Type B pancreatic cell (in vitro differentiated cells): ENCODE measurements at places on chromosomes 3 and 15. TPM values are rescaled to one million over a fixed set of nuclear protein-coding genes. Genes with fewer than 3 reads are reported as not detected.

GRCh38 chr15:41020829-41021228 is 67.6 kb downstream of the CHAC1 start:
- H3K36me3 ChIP-seq, result peaks cover 9% of the 10 kb centered on the region
- H3K4me3 ChIP-seq, result no peak overlapping the region
- no peaks in the 10 kb centered on the region for H3K27me3 ChIP-seq
- DNase-seq, result no peak

Gene RTP4
- total RNA-seq, result 1.4 and 2.8 TPM in 2 replicates

GRCh38 chr3:113247068-113247467 is 35.7 kb downstream of the BOC start:
- peaks cover 3% of the 10 kb centered on the region for H3K27me3 ChIP-seq
- no peak for DNase-seq

DNA sequence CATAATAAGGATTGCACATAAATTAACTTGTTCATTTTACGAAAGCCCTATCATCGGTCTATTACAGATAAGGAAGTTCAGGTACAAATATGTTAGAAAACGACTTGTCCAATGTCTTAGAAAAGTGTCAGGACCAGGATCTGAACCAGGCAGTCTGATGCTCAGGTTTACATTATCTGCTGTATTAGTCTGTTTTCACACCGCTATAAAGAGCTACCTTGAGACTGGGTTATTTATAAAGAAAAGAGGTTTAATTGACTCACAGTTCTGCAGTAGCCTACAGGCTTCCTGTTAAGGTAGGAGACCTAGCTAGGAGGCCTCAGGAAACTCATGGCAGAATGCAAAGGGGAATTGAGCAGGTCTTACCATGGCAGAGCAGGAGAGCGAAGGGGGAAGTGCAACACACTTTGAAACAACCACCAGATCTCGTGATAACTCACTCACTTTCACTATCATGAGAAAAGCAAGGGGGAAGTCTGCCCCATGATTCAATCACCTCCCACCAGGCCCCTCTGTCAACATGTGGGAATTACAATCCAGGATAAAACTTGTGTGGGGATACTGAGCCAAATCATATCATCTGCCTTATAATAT is 45.8 kb upstream of the GOLIM4 start:
- no peak overlapping the region for H3K4me3 ChIP-seq
- peaks cover 6% of the 10 kb centered on the region for H3K4me1 ChIP-seq
- no peak for DNase-seq
- no peaks in the 10 kb centered on the region for H3K27me3 ChIP-seq
- no peaks in the 10 kb centered on the region for H3K36me3 ChIP-seq

- peaks cover 35% of the 10 kb centered on the region for H3K27me3 ChIP-seq
- H3K4me1 ChIP-seq, result peaks cover 11% of the 10 kb centered on the region
- no peak for DNase-seq
- H3K4me3 ChIP-seq, result peak overlapping the region; percentile 96
- H3K36me3 ChIP-seq, result no peaks in the 10 kb centered on the region
Measured at GRCh38 chr3:173584093-173584837, 186.7 kb downstream of the NLGN1 start.

- DNase-seq, result no peak
- H3K4me1 ChIP-seq, result peaks cover 5% of the 10 kb centered on the region
- H3K27ac ChIP-seq, result no peak overlapping the region
- H3K4me3 ChIP-seq, result no peak overlapping the region
- H3K27me3 ChIP-seq, result no peaks in the 10 kb centered on the region
- H3K36me3 ChIP-seq, result no peaks in the 10 kb centered on the region
Measured at GRCh38 chr3:117219296-117219695, 509.7 kb downstream of the TUSC7 start.

GRCh38 chr15:67164401-67164791 is 90.1 kb downstream of the AAGAB start:
- H3K27ac ChIP-seq, result no peak overlapping the region
- no peak for DNase-seq
- no peak overlapping the region for H3K4me3 ChIP-seq
- peaks cover 55% of the 10 kb centered on the region for H3K4me1 ChIP-seq

- no peaks in the 10 kb centered on the region for H3K4me1 ChIP-seq
- no peaks in the 10 kb centered on the region for H3K36me3 ChIP-seq
- no peak for DNase-seq
- H3K27me3 ChIP-seq, result peaks cover 49% of the 10 kb centered on the region
- H3K27ac ChIP-seq, result no peak overlapping the region
- no peak overlapping the region for H3K4me3 ChIP-seq
Measured at GRCh38 chr3:186818956-186819355, 12.7 kb upstream of the RFC4 start.

DNA sequence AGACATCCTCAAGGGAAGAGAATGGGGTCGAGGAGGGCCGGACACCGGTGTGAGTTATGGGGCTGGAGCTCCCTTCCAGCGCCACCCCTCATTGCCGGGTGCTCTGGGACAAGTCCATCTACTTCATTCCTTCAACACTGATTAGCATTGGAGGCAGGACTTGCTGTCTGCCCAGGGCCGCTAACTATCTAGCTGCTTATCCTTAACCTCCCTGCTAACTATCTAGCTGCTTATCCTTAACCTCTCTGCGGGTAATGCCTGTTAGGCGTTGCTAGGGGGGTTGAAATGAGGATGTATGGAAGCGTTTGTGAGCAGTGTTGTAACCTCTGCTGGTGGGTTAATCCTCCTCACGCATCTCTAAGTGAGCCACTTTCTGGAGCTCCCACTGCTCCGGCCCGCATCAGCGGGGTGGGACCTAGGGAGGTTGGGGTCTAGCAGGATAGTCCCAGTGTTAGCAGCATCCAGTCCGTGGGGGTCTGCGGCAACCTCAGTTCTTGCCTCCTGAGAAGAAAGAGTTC is 10.9 kb upstream of the CHAC1 start:
- H3K4me3 ChIP-seq, result peak overlapping the region; percentile 80
- peaks cover 10% of the 10 kb centered on the region for H3K4me1 ChIP-seq
- H3K36me3 ChIP-seq, result no peaks in the 10 kb centered on the region
- H3K27me3 ChIP-seq, result peaks cover 3% of the 10 kb centered on the region
- no peak for DNase-seq

DNA sequence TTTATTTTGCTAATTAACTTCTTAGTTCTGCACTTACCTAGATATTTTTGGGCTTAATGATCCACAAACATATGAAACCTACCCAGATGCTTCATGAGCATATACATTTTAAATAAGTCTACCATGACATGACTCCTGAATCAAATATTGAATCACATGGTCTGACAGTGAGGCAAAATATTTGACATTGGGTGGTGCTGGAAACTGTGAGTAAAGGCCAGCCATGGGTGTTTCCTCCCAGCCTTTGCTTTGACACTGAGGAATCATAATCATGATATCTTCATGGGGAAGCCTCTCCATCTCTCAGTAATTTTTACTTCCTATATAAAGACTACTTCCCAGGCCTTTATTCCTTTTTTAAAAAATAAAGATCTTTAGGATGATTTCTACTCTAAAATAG is 22.8 kb upstream of the SSR3 start:
- no peaks in the 10 kb centered on the region for H3K36me3 ChIP-seq
- H3K27me3 ChIP-seq, result peaks cover under 1% of the 10 kb centered on the region
- DNase-seq, result no peak

GRCh38 chr3:143511174-143511879 is 336.9 kb downstream of the SLC9A9 start:
- no peaks in the 10 kb centered on the region for H3K4me1 ChIP-seq
- no peaks in the 10 kb centered on the region for H3K27me3 ChIP-seq
- H3K36me3 ChIP-seq, result no peaks in the 10 kb centered on the region
- H3K4me3 ChIP-seq, result no peak overlapping the region
- no peak overlapping the region for H3K27ac ChIP-seq

Gene DPPA4
- 1.5 and 14.9 TPM in 2 replicates for total RNA-seq
